ENCODE measurements at places on chromosomes 11 and 22.
A peak's percentile ranks its signal among the peaks of the same experiment; 100 is the strongest.

DNA sequence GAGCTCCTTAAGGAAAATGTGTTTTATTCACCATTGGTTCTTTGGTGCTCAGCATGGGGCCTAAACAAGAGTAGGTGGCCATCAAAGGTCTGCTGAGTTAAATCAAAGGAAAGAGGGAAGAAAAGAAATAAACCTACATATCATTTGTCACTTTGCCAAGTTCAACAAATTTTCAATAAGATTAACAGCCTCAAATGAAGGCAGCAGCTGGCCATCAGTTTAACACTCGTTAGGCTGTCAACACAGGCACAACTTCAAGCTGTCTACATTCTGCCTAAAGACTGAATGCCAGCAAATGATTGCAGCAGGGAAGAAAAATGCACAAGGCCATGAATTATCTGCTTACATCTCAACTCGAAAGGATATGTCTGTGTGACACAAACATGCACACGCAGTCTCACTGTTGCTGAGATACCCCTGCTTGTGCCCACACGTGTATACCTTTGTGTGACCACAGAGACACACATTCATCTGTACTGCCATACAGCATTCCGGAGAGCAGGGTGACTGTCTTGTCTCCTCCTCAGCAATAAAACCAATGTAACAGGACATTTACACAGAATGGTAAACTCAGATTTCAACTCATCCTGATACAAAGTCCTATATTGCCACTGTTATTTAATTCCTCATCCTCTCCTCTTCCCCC, 40.1 kb downstream of the TRIM66 start:
- DNase-seq, result no peak

DNA sequence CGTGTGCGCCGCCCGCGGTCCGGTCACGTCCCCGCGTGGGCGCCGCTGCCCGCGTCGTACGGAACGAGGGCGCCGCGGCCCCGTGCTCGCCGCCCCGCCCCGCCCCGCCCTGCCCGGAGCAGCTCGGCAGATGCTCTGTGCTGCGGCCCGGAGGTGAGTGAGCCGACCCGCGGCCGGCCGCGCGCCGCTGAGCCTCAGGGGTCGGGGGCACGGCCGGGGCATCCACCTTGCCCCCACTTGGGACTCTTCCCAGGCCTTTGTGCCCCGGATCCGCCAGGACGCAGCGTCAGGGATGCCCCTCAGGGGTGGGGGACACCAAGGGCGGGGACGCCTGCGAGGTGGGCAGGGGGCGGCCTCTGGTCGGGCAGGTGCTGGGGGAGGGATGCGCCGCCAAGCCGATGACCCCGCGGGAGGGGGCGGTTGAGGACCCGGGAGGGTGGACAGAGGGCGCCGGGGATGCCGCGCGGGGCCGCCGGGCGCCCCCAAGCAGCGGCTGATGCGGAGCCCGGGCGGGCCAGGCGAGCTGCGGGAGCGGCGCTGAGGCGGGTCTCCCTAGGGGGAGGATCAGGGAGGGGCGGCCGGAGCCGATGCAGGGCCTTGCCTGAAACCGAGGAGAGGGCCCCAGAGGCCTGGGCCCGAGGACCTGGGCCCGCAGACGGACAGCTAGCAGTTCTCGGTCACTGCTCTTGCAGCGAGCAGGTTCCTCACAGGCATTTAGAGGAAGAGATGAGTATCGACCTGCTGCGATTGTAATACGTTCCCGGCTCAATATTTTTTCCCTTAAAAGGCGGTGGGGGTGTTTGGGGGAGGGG, at the start of gene GNAZ:
Gene GNAZ (plus strand): TSS at position 102 of the 812 bp plus-strand sequence. CDS start 25,177 bp downstream, outside the sequence.
- no peak for DNase-seq

DNA sequence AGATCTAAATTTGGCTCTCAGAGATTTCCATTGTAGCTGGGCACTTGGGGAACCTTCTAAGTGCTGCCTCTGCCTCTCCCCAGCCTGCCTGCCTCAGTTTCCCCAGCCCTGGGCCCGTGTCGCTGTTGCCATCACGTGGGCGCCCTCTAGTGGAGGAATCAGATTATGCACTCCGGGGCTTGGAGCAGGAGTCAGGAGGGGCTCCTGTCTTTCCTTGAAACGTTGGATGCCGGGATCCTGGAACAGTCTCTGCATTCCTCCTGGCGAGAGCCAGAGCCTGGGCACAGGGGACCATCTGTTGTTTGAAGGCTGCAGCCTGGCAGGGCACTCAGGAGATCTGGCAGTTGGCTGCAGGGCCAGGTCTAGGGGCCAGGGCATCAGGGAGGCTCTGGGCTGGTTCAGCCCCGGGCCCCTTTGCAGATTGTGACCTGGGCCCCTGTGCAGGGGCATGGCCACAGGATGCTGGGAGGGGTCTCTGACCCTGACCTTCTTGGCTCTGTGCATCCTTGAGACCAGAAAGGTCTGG, 71.6 kb downstream of the LRP5 start:
- DNase-seq, result peak; percentile 54

- no peak for DNase-seq
These were observed 124.3 kb upstream of the ALX4 start for GRCh38 chr11:44434191-44434590.

- DNase-seq, result no peak
These were observed 62.4 kb downstream of the PARVG start for GRCh38 chr22:44242946-44243724.

DNA sequence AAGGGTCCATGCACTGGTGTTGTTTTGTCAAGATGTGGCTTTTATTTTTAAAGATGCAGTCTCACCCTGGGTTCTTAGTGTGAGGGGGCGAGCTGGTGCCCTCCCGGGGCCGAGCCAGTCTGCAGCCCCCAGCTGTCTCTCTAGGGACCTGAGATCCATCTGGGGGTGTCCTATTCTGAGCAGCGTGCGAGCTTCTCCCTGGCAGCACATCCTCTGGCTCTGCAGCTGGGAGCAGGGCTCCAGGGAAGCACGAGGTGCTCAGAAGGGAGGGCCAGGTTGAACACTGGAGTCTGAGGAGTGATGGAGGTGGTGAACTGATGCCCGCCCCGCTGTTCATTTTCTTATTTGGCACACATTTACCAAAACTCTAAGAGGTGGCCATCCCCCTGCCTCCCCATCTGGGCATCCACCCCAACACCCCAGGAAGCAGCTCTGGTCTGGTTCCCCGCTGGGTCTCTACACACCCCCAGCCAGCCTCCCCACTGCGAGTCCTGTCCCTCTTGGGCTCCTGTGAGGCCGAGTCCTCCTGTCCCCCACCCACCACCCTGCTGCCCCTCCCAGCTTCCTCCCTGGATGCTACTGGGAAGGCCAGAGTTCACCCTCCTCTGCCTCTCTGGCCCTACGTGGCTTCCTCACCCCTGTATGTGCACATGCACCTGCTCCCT, 956.4 kb downstream of the BRD1 start:
- DNase-seq, result no peak

GRCh38 chr22:45223304-45224117, 17.2 kb downstream of the KIAA0930 start:
- DNase-seq, result no peak

DNA sequence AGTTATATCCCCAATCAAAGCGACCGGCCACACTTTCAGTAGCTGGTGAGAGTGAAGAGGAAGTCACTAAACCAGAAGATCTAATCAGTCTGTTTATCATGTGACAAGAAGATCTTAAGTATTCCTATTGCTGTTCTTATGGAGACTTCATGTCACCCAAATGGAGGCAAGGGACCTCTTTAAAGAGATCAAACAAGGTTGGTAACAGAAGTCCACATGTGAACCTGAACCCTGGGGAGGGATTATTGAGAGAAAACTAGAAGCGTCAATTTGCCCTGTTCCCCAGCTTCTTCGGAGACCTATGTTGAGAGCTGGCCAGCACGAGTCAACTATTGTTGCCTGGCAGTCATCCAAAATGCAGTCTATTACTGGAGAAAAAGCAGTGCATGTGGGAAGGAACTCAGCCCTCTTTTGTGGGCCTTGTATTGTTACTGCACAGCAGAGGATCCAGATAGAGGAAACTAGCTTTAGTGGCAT, 76.9 kb upstream of the CTSC start:
- peak; percentile 14 for DNase-seq

GRCh38 chr11:12862696-12863469, 146.2 kb upstream of the RASSF10 start:
- DNase-seq, result no peak

DNA sequence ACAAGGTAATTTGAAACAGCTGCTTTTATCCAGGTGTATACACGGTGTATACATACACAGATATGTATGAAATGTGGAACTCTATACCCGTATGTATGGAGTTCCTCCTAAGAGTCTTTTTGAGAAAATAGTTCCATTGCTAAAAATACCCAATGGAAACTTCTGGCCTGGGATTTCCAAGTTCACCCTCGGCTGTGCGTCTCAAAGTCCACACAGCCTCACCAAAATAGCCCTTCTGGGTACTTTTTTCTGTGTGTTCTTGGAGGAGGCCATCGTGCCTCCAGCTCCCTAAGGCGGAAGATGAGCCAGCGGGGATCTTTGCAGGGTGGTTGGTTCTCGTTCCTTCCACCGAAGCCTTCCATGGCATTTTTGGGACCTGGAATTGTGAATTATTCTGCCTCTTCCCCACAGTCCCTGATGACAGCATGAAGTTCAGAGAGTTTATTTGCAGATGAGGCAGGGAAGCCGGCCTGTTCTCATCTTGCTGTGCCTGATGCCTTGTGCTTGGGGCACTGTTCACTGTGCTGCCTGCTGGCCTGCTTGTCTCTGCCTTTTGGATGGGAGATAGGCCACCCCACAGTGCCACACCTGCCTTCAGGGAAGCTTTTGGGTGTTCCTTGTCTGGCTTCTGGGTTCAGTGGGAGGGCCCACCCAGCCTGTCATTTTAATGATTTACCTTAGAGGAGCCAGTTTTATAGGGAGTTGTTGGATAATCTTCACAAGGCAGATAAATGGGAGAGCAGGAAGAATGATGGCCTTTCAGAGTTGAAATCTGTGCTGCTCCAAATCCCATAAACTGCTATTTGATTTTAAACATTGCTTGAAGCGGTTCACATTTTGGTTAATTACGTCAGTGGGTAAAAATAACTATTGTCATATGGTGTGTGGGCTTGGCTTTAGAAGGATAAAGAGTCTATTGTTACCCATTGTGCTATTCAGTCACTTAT, 112.7 kb upstream of the OR4B1 start:
- no peak for DNase-seq

- DNase-seq, result no peak
These were observed 6.3 kb downstream of the PC start for GRCh38 chr11:66951927-66952337.

DNA sequence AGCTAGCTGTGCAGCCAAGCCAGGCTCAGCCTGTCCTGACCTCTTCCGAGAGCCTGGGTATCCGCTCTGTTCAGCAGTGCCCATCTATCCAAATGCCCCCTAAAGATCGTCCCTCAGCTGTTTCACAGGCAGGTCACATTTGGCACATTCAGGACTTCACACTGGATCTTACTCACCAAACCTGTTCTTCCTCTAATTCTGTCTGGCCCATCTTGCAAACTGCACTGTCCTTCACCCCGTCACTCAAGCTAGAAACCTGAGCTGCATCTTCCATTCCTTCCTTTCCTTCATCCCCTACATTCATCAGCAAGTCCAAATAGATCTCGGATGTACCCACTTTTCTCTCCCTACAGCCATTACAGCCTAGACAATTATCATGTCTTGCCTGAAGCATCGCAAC, 60.7 kb upstream of the CSNK2A3 start:
- DNase-seq, result no peak

DNA sequence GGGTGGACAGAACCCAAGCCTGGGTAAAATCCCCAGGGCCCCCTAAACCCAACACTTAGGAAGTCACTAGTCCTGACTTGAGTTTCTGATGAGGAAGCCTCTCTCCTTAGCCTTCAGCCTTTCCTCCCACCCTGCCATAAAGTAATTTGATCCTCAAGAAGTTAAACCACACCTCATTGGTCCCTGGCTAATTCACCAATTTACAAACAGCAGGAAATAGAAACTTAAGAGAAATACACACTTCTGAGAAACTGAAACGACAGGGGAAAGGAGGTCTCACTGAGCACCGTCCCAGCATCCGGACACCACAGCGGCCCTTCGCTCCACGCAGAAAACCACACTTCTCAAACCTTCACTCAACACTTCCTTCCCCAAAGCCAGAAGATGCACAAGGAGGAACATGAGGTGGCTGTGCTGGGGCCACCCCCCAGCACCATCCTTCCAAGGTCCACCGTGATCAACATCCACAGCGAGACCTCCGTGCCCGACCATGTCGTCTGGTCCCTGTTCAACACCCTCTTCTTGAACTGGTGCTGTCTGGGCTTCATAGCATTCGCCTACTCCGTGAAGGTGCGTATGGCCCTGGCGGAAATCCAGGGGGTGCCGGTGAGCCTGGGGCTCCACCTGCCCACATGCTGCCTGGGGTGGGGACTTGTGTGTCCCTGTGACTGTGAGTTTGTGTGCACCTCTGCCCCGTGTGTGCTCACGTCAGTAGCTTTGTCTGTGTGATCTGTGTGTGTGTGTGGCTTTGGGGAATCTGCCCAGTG, at the start of gene IFITM1:
Gene IFITM1 (plus strand): TSS at position 254 of the 767 bp plus-strand sequence. CDS start 131 bp downstream, at position 385.
- no peak for DNase-seq

GRCh38 chr22:18136563-18137320, 13.2 kb upstream of the USP18 start:
- no peak for DNase-seq

GRCh38 chr22:35064664-35065063, 1.3 kb upstream of the ISX start:
- DNase-seq, result no peak

- no peak for DNase-seq
These were observed 79.1 kb upstream of the LINC01488 start for GRCh38 chr11:69402251-69402887.

- no peak for DNase-seq
These were observed 39.4 kb upstream of the CBX6 start for GRCh38 chr22:38911434-38911833.

DNA sequence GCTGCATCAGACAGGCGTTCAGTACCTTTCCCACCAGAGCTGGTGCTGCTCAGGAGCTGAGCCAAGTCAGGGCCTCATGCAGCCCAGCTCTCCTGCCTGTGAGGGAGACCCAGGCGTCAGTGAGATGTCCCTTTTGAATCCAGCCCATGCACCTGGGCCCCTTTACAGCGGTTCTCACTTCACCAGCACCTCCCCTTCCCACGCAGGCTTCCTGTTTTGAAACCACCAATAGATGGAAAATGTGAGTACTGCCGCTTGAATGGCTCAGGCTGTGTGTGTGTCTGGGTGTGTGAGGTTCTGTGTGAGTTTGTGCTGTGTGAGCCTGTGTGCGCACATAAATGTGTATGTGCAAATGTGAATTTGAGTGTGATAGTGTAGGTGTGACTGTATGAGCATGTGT, 88.4 kb downstream of the UBASH3B start:
- peak; percentile 53 for DNase-seq

DNA sequence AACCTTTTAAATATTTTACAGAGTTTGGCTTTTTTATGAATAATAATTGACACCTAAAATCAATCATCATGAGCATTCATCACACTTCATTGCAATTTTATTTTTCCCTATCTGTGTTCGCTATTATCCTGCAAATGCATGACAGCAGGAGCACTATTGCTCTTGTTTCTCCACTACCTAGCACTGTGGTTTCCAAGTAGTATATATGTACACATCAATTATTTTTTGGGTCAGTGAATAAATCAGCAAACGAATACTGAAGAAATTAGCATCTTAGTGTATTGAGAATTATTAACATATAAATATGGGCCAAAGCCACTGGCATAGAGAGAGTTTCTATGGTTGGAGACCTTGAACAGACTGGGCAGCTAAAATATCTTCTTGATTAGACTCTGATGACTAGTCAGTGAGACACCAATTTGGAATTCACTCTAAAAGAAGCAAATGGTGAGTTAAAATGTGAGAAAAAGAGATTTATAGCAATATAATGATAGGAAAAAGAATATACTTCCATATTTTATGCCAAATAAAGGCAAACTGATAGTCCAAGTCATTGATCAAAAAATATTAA, 731.1 kb upstream of the LUZP2 start:
- no peak for DNase-seq
